ENCODE measurements at places on chromosomes 7 and 10.

- no peak for DNase-seq
Observed at GRCh38 chr7:104395162-104395561, 66.8 kb downstream of the LHFPL3 start.

DNA sequence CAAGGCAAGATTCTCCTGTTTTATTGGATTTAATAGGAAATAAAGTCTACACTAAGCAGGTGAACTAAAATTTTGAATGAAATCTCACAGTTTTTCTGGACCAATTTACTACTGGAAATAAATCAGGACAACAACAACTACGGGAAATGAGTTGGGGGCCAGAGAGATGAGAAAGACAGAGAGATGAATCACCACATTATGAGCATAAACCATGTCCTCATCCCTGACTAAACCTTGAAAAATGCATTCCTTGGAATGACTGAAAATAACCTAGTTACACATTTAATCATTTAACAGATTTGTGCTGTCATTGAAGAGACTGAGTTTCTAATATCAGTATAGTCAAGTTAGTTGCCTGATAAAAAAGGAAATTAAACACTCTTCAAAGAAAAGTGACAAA is 608.4 kb upstream of the KCND2 start:
- peak; percentile 70 for DNase-seq

- no peak for DNase-seq
Observed at GRCh38 chr10:80268266-80268665, 21.2 kb downstream of the MAT1A start.

- DNase-seq: no peak
Observed at GRCh38 chr7:106608661-106609060, 52.3 kb downstream of the CCDC71L start.

GRCh38 chr10:20330246-20330645 is 514.0 kb downstream of the PLXDC2 start:
- DNase-seq: no peak

- peak; percentile 31 for DNase-seq
Observed at GRCh38 chr10:90462749-90463470, 394.9 kb downstream of the HTR7 start.

DNA sequence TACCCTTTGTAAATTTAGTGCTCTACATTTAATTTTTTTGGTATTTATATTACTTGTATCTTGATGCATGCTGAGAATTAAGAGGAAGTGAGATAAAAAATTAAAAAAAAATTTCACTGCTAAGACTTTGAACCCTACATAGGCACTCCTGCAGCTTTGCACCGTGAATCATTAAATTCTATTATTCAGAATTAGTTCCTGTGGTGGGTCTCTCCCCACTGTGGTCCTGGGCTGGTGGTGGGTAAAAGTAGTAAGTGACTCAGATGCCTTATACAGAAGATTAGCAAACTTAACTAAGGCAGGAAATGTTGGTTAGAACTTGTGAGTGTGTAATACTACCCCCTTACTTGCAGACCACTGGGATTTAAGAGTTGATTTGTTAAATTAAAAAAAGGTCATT is 72.6 kb downstream of the AP3M1 start:
- DNase-seq: peak; percentile 66

DNA sequence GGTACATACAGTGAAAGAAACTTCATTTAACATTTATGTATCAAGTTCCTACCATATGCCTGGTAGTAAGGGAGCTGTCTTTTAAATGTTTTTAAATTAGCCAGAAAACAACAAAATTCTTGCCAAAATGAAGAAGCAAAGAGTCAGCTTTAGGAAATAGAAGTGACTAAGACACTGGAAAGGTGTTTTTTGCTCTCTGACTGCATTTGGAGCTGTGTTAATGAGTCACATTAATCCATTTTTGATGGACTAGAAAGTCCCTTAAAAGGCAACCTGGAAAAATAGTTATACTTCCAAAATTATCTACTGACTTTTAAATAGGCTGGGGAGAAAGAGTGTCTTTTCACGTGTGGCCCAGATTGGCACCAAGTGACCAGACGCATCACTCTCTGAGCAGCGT is 3.9 kb upstream of the COL17A1 start:
- no peak for DNase-seq

DNA sequence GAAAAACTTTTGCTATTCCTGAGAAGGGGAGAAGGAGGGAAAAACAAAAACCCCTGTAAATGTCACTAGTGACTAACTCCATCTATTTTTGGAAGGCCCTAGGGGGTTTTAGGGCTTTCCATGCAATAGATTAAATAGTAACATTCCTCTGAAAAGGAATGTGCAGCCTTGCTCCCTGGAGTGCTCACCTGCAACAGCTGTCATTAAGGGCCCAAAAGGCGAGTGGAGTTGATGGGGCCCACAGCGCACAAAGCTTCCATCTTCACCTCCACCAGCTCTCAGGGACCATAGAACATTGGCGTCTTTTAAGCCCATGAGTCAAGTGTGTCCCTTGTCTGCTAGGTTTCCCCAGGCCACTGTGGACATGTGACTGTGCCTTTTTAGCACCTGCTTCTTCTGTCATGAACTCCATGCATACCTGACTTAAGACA is 58.0 kb upstream of the IL6 start:
- DNase-seq: no peak

- no peak for DNase-seq
Observed at GRCh38 chr7:17211307-17211836, 87.1 kb upstream of the AHR start.

DNA sequence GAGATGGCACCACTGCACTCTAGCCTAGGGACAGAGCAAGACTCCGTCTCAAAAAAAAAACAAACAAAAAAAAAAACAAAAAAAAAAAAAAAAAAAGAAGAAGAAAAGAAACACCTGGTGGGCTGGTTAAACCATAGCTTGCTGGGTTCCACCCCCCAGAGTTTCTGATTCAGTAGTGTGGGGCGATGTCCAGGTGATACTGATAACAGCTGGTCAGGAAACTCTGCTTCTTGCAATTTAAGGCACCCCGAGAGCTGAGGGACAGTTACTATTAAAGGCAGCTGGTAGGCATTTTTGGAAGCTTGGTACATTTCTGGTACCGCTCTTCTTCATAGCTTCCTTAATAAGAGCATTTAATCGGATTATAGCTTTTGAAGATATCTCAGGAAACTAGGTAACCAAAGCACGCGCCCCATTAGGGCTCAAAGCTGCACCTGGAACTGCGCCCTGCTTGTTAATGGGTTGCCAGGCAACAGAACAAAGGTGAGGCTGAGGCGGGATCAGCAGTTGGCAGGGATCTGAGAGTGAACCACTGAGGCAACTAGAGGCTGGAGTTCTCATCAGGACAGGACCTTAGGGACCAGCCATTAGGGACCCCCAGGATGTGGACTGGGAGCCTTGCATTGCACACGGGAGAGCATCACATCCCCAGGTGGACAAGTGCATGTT is 6.5 kb upstream of the SDK1 start:
- no peak for DNase-seq

DNA sequence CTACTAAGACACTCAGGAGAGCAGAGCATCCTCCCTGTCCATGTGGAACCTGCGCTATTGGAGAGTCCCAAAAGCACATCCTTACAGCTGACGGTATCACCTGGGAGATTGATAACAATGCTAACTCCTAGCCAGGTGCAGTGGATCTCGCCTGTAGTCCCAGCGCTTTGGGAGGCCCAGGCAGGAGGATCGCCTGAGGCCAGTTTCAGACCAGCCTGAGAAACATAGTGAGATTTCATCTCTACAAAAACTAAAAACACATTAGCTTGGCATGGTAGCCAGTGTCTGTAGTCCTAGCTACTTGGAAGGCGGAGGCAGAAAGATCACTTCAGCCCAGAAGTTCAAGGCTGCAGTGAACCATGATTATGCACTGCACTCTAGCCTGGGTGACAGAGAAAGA is 174.9 kb downstream of the ARHGAP12 start:
- DNase-seq: no peak

- no peak for DNase-seq
Observed at GRCh38 chr10:804787-805619, 115.5 kb upstream of the DIP2C start.

DNA sequence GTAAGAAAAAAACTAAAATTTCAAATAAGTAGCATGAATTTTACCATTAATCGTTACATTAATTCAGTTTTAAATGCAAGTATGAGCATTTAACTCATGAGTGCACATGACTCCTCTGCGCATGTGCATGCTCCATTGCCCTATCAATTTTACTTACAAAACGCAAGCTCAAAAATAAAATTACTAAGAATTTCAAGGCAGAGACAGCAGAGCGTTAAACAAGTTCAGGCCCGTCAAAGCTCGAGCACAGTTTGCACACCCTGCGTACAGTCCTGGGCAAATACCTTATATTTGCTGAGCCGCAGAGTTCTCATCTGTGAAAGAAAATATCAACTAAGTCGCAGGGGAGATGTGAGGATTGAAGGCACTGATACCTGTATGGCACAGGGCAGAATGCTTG is 373.6 kb downstream of the BBS9 start:
- no peak for DNase-seq

DNA sequence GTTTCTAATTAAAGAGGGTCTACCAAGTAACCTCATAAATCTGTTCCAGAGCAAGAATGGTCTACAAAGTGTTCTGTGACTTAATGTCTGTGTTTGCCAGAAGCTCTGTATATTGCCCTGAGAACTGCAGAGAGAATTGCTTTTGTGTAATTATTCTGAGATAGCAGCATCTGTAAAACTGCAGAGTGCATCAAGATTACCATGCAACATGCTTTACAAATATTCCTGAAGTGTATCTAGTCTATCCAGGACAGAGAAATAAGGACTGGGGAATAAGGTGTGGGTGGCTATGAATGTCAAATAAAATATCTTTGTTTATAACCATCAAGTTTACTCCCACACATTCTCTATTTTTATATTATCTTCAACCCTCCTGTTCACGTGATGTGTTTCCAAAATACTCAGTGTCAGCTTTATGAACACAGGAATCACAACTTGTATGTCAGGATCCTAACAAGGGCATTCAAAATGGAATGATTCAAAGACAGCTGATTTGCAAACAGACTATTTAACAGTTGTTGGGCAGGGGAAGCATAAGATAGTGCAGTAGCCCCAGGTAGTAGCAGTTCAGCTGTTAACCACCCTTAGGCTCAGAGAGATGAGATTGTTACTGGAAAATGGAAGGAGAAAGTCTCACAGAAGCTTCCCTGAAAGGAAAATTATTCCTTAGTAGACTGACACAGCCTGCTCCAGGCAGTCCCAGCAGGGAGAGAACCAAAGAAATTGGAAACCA is 15.3 kb upstream of the LIPA start:
- DNase-seq: no peak

DNA sequence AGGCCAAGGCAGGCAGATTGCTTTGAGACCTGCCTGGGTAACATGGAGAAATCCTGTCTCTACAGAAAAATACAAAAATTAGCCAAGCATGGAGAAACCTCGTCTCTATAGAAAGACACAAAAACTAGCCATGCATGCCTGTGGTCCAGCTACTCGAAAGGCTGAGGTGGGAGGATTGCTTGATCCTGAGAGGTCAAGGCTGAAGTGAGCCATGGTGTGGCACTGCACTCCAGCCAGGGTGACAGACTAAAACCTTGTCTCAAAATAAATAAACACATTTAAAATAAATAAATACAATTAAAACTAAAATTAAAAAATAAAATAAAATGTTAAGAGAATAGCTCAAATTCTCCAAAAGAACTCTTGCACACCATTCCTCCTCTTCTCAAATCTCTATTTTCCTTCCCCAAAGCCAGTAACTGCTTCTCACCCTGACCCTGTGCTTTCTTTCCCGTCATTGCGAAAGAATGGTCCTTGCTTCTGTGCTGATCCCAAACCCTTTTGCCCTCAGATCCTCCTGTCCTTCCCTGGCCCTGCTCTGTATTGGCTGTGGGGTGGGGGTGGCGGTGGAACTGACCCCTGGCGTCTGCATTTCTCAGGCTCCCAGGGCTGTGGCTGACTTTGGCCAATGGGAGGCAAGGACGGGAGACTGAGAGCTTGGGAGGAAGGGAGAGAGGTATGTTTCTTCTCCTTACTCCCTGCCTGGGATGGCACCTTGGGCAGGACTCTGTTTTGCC is 12.4 kb downstream of the SRGN start:
- DNase-seq: no peak

GRCh38 chr7:95582578-95583293 is 13.6 kb downstream of the PDK4 start:
- no peak for DNase-seq

GRCh38 chr7:132783824-132784223 is 207.6 kb upstream of the PLXNA4 start:
- DNase-seq: peak; percentile 89

DNA sequence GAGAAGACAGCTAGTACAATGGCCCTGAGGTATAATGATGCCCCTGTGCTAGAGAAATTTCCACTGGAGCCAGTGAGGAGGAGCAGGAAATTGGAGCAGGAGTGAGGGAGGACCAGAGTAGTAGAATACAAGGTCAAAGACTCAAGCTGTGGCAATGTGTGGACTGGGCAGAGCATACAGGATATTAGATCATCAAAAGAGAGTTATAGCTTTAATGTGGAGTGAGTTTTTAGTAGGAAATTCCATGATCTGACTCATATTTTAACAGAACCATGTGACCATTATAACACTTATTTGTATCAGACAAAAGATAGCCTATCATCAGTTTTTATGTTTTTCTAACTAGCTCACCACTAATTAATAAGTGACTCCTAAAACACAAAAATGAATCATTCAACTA is 154.1 kb downstream of the DGKB start:
- DNase-seq: peak; percentile 77

- peak; percentile 58 for DNase-seq
Observed at GRCh38 chr10:133307776-133308420, 774 bp downstream of the TUBGCP2 start.

DNA sequence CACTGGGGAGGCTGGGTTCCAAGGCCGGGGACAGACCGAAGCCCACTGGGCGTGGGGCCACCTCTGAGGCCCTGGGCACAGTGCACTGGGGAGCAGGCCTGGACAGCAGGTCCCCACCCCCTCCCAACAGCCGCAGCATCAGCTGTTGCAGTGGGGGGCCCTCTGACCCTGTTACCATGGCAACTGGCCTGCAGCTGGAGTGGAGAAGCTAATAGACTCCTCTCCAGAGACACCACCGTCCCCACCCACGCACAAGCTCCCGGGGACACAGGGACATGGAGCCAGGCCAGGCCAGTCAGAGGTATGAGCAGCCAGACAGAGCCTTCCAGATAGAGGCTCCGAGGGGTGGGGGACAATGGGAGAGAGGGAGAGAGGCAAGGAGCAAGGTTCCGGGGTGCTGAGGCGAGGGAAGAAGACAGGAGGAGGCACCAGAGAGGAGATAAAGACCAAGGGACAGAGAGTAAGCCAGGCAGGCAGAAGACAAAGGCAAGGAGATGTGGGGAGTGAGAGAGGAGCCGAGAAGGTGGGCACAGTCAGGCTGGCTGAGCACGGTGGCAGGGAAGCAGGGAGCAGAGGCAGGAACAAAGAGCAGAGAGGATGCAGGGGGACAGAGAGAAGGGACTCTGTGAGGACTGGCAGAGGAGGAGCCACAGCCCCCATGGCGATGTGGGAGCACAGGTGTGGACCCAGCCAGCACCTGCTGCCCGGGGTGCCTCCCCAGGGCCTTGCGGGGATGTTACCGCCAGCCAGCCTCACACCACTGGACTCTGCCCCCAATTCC is 6.7 kb downstream of the KCNH2 start:
- DNase-seq: no peak
